ENCODE measurements at places on chromosomes 16 and 17.

DNA sequence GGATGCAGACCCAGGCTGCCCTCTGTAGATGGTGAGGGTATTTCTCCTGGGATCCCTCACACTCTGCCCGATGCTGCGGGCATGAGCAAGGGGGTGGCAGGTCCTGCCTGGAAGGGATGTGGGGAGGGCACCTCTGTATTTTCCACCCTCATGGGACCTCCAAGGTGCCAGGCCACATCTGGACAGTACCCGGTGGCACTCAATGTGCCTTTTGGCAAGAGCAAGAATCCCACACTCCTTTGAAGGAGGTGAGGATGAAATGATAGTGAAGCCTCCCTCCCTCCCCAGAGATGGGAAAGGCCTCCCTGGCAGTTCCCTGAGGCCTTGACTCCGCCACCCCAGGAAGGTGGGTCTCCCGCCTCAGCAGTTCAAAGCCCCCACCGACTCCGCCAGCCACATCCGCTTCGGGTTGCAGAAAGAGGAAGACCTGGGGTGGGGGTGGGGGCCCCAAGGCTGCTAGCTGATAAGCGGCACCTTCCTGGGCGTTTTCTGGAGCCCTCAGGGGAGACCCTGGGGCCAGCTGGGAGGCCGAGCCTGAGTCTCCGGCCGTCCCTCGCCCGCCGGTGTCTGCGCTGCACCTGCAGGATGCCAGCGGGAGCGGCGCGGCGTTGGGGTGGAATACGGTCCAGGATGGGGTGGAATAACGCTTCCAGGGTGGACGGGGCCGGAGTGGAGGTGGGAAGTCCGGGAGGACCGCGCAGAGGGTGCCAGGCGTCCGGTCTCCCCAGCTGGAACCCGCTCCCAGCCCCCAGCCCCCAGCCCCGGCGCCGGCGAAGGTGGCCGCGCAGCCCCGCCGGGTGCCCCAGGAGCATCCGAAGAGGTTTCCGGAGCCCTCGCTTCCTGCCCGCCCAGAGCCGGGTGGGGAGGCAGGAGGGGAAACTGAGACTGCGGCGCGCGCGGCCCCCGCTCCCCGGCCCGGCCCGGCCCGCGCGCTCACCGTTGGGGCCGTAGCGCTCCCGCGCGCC is 718 bp downstream of the ATP2A3 start:
- no peak for DNase-seq

DNA sequence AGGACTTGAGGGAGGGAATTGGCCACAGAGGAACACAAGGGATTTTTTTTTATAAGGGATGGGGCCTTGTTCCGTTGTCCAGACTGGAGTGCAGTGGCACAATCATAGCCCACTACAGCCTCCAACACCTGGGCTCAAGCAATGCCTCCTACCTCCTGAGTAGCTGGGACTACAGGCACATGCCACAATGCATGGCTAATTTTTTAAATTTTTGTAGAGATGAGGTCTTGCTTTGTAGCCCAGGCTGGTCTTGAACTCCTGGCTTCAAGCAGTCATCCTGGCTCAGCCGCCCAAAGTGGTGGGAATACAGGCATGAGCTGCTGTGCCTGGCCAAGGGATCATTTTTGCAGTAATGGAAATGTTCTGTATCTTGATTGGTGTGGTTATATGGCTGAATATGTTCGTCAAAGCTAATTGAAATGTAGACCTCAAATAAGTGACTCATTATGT is 56.9 kb downstream of the VMP1 start:
- DNase-seq: peak; percentile 58

- DNase-seq: no peak
Measured at GRCh38 chr16:49452578-49452977, 79.0 kb downstream of the C16orf78 start.

DNA sequence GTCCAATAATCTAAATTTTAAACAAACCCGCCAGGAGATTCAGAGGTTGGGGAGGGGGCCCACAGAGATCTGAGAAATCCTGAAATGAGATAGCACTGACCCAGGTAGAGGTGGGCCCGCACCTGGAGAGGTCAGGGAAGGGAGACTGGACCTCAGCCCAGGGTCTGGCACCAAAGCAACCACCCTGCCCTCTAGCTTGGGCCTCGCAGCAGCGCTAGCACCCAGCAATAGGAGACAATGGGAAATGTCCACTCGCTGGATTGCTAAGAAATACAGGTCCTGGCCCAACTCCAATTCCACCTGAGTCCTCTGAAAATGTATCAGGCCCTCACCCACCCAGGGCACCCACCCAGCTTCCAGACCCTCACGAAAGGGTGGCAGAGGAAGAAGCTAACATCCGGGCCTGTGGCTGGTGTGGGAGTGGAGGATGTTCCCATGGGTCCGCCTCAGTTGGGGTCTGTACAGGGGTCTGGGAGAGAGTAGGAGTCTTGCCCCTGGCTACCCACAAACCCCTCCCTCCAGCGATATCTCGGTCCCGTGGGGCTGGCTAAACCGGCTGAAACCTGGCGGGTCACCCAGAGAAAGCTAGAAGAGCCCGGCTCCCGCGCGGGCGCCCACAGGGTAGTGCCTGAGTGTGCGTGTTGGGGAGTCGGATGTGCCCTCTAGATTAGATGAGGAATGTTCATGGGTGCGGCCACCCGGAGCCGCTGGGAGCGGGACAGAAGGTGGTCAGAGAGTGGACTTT is 1.1 kb downstream of the PLLP start:
- no peak for DNase-seq

- DNase-seq: no peak
Measured at GRCh38 chr16:54577651-54578128, 291.1 kb upstream of the IRX3 start.

DNA sequence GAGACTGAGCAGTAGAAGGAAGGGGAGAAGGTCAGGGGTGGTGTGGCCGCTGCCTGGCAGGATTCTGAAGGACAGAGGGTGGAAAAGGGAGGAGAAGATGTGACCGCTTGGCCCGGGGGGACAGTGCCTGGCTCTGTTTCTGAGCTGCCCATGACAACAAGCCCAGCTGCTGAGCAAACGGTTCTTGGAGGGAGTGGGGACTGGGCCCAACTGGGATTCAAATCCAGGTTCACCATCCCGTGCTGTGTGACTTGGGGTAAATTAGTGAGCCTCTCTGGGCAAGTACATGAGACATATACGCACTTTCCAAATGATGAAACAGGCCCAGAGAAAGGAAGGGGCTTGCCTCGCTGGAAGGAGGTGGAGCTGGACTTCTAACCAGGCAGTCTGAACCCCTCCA is 23.3 kb downstream of the SEC14L5 start:
- no peak for DNase-seq

DNA sequence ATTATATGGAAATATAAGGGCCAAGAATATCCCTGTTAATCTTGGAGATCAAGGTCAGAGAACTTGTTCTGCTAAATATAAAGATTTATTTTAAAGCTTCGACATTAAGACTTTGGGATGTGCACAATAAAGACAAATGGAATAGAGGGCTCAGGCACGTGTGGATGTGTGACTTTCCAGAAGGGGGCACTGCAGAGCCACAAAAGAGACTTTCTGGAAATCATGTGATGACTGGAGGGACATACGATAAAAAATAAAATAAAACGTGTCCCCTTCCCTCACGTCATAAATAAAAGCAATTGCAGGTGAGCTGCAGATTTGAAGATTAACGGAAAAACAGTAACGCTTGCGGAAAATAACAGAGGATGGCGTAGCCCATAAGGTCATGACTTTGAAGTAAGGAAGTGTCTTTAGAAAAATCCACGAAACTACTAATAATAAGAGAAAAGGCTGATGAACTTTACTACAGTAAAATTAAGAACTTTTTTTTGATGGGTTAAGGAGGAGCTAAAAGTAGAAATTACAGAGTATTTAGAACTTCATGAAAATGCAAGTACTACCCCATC is 9.4 kb upstream of the ENGASE start:
- peak; percentile 22 for DNase-seq

DNA sequence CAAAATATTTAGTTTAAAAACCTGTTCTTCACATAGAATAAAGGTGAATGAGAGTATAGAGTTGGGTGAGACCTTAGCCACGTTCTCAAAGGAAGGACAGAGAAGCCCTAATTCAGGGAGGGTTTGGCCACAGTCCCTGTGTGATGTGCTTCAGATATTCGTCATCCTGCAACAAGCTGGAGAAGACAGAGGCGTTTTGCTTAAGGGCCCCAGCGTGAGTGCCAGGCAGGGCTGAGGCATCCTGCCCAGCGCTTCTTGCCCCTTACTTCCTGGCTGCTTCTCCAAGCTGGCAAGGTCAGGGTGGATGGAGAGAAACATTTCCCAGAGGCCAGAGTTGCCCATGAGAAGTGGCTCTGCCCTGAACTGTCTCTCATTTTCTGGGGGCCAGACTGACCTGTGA is 46.9 kb downstream of the AXIN2 start:
- peak; percentile 90 for DNase-seq

DNA sequence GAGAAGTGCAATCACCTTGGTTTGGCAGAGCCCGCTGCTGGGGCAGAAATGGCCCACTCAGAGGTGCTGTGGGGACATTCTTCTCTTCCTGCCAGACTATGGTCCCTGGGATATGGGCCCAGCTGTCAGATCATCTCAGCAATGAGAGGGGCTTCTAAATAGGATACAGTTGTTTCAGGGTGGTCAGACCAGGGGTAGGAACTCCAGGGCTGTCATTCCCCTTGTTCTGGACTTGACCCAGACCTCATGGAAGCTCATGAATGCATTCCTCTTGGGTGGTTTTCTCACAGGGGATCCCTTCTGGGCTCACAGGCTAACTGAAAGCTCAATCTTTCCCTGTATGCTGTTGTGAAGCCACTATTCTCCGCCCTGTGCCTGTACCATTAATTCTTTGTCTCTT is 347.2 kb downstream of the SLC39A11 start:
- DNase-seq: no peak

DNA sequence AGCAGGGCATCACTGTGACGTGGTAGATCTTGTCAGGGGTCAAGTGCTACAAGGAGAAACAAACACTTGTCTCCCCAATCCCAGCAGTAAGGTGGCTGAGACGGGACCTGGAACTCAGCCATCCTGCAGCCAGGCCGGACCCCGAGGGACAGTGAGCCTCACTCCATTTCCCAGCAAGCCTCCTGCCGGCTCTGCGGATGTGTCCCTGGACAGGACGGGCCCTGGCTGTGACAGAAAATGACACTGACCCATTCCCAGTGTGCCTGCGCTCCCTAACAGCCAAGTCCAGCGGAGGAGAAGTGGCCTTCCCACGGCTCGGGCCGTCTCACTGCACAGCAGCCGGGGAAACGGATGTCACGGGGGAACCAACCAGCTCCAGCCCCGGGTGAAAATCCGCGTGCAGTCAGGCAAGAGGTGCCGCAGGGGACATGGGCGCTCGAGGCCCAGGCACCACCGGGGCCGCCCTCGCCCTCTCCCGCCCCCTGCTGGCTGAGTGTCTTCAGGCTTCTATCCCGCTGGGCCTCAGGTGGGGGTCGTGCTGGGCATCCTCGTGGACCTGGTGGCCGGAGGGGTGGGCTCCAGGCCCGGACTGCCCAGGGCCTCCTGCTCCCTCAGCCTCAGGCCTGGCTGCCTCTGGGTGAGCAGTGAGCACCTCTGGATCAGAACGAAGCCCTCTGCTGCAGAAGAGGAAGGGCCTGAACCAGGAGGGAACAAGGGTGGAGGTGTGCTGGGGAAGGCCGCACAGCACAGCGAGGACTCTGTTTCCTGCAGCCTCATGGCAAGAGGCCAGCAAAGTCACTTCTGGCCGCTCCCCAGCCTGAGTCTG is 6.7 kb downstream of the HAGHL start:
- DNase-seq: no peak

- DNase-seq: no peak
Measured at GRCh38 chr17:27414271-27414670, 42.0 kb upstream of the KSR1 start.

GRCh38 chr17:82155606-82156005 is 57.0 kb downstream of the CCDC57 start:
- DNase-seq: no peak

- DNase-seq: no peak
Measured at GRCh38 chr17:77127735-77128361, 12.9 kb upstream of the SEC14L1 start.

DNA sequence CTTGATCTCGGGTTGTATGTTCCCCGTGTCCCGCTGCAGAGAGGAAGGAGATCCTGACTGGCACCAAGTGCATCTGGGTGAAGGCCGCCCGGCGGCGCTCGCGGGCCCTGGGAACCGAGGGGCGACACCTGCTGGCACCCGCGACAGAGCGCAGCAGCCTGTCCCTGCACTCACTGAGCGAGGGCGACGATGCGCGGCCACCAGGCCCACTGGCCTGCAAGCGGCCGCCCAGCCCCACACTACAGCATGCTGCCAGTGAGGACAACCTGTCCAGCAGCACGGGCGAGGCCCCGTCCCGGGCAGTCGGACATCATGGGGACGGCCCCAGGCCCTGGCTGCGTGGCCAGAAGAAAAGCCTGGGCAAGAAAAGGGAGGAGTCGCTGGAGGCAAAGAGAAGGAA is 7.5 kb downstream of the BTBD17 start:
- DNase-seq: no peak

DNA sequence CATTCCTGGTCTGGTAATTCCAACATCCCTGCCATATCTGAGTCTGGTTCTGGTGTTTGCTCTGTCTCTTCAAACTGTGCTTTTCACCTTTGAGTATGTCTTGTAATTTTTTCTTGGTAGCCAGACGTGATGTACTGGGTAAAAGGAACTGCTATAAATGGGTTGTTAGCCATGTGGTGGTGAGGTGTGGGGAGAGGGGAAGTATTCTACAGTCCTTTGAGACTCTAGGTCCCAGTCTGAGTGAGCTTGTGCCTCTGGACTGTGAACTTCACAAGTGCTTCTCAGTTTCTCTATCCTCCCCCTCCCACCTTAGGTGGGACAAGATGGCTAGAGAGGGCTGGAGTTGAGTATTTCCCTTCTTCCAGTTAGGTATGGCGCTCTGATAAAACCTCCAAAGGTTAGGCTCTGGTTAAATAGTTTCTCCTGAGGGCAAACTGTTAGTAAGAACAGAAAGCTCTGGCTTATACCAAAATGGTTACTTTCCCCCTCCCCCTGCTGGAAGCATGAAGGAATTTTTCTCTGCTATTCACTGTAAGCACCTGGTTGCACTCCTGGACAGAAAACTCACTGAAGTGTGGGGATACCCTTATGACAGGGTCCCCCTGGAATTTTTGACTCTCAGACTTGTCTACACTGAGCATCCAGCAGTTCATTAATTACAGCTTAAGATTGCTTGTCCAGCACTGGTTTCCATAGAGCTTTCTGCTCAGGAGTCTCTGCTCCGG is 87.8 kb downstream of the MARCHF10 start:
- DNase-seq: no peak

DNA sequence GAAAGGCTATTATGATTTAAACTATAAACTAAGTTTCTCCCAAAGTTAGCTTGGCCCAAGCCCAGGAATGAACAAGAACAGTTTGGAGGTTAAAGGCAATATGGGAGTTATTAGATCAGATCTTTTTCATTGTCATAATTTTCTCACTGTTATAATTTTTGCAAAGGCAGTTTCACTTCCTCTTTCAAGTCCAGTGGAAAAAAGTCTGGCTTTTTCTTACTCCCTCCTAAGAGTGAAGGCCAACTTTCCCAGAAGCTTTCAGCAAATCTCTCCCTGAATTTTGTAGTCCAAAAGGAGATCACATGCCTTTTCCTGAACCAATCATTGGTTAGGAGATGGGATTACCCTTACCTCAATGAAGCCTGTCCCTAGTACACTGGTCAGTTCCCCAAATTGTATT is 9.1 kb upstream of the BLMH start:
- no peak for DNase-seq
